Erythroblast (primary cell): ENCODE measurements at places on chromosomes 4 and X.

GRCh38 chrX:45683914-45684313 lies 483.2 kb upstream of the DIPK2B start:
- no peak for DNase-seq

DNA sequence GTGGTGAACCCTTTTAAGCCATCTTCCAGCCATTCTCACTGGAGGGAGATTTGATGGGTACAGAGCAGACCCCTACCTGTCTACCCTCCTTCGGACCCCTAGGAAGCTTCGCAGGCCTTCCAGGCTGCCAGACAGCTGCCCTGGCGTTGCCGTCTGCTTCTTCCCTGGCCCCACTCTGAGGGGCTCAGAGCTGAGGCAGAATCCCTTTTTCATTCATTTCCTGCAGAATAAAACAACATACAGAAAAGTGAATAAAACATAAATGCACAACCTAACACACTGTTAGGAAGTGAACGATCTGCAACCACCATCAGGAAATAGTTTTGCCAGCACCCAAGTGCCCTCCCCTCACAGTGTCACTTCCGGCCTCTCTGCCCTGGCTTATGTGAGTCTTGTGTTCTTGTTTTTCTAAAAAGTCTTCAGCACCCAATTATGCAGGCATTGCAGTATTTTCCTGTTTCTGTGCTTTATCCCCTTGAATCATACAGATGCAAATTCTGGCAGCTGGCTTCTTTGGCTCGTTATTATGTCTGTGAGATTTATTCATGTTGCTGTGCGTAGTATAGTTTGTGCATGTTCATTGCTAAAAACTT lies 5.6 kb upstream of the ADD1 start:
- DNase-seq, result peak; percentile 35

GRCh38 chr4:22957774-22958309 lies 265.1 kb downstream of the GBA3 start:
- no peak for DNase-seq

DNA sequence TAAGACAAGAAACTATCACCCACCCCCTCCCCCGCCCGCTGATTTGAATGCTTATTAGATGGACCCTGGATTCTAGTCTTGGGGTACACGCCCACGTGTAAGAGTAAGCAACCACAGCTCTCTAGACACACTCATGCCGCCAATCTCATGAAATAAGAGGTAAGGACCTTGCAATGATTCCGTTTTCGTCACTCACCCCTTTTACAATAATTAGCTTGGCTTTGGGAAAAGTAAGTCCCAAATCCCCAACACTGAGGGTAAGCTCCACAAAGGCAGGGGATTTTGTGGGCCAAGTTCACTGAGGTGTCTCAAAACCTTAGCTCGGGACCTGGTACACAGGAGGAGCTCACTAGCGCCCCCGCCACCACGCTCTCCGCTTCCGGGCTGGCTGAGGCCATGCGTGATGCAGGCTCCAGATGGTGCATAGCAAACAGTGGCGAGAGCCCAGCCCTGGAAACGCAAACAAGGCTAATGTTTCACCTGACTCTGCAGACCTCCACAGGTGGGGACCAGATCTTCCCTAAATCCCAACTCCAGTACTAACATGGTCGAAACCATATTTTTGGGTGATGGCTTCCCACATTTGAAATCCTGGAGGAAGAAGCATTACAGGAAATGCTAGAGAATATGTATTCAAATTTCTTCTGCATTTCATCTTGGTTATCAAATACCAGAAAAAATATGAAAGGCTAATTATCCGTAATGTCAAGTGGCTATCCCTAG lies 4.1 kb downstream of the PLAC8 start:
- peak; percentile 83 for DNase-seq

DNA sequence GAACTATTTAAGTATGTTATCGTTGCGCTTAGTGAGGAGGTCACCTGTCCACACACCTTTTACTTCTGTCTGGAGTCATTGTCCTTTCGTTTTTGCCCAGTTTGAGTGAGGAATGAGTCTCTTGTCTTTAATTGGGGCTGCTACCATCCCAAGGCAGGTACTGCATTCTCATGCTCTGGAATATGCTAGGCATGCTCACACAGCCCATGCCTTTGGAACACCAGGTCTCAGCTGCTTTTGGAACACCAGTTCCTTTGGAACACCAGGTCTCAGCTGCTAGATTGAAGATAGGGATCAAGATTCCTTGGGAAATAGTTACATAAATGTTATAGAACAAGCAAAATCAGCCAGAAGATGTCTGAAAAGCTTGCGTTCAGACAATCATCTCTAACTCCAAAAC lies 73.1 kb downstream of the AREG start:
- no peak for DNase-seq

DNA sequence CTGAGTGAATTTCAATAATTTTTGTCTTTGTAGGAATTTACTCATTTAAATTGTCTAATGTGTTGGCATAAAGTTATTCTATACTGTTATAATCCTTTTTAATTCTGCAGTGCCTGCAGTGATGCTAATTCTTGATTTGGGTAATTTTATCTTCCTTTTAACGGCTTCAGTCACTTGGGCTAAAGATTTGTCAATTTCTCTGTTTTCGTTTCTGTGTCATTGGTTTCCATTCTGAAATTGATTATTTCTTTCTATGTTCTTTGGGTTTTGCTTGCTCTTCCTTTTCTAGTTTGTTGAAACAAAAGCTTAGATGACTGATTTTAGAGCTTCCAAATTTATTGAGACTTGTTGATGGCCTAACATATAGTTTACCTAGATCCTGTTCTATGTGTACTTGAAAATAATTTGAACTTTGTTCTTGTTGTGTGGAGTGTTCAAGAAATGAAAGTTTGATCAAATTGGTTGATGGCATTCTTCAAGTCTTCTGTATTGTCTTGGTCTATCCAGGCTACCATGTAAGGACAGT lies 89.4 kb downstream of the TNIP2 start:
- DNase-seq, result no peak

- DNase-seq, result no peak
Measured at GRCh38 chr4:48756689-48757220, 23.3 kb downstream of the FRYL start.

DNA sequence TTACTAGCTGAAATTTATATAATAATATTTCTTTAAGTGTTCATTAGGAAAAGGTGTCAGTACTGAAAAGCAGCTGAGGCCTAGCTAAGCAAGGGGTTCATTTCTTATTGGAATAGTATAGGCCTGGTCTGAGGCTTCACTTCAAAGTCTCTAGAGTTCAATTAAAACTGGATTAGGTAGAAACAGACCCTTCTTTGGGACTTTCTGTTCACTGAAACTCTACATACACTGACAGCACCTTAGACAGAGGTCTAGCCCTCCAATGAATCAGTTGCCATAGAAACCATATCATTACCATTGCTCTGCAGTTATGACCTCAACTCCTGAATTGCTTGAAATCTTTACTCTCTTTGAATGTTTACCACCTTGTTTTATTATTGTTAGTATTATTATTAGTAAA lies 86.4 kb upstream of the MAB21L2 start:
- DNase-seq, result no peak

DNA sequence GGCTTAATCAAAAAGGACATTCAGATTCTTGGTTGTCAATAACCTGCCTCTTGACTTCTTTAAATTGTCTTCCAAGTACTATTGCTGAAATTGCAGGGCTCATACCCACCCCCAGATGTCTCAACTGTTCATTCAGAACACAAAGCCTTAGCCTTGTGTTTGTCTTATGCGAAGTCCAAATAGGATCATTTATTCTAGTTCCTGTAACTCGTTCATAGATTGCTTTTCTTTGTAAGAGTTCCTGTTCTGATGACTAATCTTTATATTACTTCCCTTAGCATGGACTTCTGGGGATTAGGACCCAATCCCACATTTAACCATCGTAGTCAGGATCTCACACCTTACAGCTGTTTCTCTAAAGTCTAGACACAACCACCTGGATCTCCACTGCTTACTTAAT lies 226.0 kb downstream of the VEGFC start:
- no peak for DNase-seq

- DNase-seq, result no peak
Measured at GRCh38 chr4:93761286-93761685, 67.3 kb upstream of the ATOH1 start.

DNA sequence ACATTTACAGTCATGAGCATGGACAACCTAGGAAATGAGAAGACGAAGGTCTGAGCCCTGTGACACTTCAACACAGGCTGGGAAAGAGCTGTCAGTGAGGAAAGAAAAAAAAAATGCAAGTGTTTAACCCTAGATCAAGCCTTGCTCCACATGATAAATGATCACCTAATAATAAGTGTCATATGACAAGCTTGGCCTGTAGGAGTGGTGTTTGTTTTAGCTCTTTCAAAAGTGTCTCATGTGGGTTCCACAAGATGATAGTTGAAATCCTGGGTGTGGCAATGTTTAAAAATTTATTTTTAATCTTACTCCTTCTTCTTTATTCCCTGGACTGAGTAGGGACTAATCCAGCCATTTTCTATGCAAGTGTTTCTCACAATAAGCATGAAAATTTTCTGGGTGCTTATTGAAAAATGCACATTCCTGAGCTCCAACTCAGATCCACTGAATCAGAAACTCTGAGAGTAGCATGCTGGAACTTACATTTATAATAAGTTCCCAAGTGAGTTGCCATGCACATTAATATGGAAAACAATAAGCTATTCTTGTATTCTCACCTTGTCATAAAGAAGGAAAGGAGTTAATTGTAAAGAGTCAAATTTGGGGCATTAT lies 138.3 kb downstream of the AREG start:
- DNase-seq, result no peak

DNA sequence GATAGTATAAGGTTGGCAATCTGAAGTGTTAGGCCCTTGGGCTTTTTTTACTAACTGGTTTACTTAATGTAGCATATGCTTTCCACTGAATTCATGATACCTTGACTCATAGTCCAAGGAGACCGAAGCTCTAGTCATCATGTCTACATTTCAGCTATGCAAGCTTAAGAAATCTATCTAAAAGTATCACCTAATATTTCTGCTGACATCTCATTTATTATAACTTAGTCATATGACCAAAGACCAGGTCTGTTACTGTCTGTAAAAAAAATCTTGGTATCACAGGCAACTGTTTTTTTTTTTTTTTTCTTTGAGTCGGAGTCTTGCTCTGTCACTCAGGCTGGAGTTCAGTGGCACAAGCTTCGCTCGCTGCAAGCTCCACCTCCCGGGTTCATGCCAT lies 814.0 kb upstream of the NDST4 start:
- DNase-seq, result no peak

DNA sequence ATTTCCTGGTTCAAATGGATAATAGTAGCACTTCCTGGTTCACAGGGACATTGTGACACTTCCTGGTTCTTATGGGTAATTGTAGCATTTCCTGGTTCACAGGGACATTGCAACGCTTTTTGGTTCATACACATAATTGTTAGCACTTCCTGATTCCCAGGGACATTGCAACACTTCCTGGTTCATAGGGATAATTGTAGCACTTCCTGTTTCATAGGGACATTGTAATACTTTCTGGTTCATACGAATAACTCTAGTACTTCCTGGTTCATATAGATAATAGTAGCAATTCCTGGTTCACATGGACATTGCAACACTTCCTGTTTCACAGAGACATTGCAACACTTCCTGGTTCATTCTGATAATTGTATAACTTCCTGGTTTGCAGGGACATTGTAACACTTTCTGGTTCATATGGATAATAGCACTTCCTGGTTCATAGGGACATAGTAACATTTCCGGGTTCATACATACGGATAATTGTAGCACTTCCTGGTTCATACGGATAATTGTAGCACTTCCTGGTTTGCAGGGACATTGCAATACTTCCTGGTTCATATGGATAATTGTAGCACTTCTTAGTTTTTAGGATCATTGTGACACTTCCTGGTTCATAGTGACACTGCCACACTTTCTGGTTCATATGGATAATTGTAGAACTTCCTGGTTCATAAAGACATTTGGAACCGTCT lies 61.6 kb upstream of the CD99 start:
- DNase-seq, result no peak
